ENCODE measurements at places on chromosomes 4 and X.

GRCh38 chrX:120287513-120288112, 23.6 kb downstream of the TMEM255A start:
- DNase-seq, result no peak

DNA sequence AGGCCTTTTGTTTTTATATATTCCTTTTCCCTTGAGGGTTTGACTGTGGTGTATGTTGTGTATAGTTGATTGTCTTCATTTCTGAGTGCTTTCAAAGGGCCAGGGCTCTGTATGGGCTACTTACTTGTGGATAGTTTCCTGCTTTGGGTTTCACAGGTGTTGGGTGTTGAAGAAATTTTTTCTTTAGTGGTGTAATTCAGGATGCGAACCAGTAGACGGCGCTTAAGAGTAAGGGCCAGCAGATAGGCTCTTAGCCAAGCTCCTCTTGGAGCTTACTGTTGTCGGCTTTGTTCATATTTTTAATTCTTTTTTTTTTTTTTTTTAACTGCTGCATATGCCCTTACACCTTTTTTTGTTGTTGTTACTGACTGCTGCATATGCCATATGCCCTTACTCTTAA, 276.3 kb upstream of the GALNT7 start:
- DNase-seq, result no peak

DNA sequence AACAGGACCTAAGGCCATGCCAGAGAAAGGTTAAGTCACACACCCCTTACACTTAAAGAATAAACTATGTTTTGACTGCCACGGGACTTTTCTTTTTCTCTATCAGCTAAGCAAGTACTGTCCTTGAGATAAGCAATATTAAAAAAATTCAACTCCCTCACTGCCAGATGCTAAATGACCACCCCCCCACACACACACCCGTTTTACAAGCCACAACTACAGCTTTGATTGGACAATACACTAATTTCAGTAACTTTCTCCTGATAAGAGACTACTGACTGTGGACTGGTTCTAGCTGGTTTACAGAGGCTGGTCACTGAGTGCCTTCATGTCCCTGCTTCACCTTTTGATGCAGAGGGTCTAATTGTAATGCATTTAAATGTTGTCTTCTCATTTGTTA, 63.9 kb upstream of the HOPX start:
- no peak for DNase-seq

- DNase-seq, result no peak
These were observed 427.1 kb upstream of the FAM47C start for GRCh38 chrX:36581030-36581429.

GRCh38 chr4:3781997-3782930, 16.1 kb downstream of the ADRA2C start:
- no peak for DNase-seq

GRCh38 chr4:115769396-115769795, 656.0 kb upstream of the NDST4 start:
- no peak for DNase-seq

DNA sequence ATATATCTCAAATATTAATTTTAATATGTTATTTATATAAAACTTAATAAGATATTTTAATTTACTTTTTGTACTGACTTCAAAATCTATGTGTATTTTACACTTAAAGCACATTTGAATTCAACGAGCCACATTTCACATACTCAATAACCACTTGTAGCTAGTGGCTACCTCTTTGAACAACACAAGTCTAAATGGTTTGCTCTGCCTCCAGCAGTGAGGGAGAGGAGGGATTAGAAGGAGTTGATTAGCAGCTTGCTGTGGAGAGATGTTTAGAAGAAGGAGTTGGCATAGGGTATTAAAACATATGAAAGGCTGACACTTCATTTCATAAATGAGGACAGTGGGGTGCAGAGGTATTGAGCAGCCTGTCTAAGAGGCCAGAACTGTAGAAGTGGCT, 124.0 kb downstream of the ARHGAP24 start:
- no peak for DNase-seq

DNA sequence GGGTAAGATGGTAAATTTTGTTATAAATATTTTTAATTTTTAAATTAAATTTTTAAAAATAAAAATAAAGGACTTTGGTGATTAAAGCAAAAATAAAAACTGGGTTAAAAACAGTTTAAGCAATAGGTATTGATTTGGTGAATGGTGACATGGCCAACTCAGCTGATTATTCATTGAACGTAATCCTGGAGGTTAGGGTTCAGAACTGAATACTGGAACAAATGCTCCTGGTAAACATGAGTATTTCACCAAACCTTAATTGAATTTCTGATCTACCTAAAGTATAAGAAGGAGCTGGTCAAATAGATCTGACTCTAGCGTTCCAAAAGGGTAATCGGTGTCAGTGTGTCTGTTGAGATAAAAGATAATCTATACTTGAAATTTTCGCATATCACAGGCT, 141.8 kb downstream of the SHROOM3 start:
- DNase-seq, result no peak

DNA sequence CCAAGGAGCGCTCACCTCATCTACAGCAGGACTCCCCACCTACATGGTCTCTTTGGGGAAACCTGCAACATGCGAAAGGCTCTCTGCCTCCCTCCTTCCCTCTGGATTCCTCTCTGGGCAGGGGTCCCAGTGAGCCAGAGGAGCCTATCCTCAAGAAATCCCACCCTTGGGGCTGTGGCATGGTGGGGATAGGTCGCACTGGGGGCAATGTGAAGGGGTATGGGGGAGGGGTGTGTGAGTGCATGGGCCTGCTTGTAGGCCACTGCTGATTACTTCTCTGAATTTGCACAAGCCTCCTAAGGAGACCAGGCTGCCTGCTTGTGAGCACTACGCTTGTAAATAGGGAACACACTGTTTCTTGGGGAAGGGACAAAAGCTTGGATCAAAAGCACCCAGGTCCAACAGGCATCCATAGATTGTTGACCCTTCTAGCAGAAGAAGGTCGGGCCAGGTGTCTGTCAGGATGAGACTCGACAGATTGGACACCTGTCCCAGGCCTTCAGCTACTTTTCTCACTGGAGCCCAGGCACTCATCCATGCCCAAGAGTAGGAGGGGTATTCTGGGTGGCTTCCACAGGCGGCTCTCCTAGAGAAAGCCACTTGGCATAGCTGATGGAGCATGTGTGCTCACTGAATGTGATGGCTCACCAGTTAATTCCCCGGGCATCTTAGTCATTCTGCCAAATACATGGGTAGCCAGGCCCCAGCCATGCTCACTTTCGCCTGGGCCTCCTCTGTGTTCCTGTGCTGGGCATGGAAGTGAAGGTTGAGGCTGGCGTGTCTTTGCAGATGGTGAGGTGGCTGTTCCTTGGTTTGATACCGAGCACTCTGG, 75.0 kb downstream of the NBDY start:
- DNase-seq, result no peak

GRCh38 chr4:174324725-174325124, 41.0 kb downstream of the CEP44 start:
- no peak for DNase-seq

DNA sequence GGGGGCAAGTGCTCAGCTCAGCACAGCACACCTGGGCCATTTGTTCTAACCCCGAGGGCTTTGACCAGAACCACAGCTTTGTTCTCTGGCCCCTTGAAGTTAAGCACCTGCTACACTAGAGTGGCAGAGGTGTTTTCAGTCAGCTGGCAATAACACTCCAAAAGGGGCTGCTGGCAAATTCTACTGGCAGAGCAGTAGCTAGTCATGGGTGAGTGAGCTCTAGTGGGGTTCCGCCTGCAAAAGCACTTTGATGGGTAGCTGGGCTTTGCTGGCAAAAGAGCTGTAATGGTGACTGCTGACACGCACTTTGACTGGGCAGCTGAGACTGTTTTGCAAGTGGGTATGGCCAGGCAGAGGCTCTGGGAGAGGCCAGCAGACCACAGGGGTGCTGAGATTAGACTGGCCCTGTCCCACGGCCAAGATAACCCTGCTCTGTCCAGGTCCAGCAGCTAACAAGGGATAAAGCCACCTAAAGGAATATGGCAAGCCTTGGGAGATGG, 65.2 kb upstream of the TENT5D start:
- no peak for DNase-seq

- no peak for DNase-seq
These were observed 51.4 kb downstream of the RAB40A start for GRCh38 chrX:103467887-103468286.

- DNase-seq, result no peak
These were observed 8.9 kb upstream of the TMEM165 start for GRCh38 chr4:55386840-55387239.

GRCh38 chrX:97096385-97096784, 212.7 kb downstream of the RPA4 start:
- no peak for DNase-seq

GRCh38 chr4:61630548-61630947, 430.4 kb downstream of the ADGRL3 start:
- DNase-seq, result no peak

DNA sequence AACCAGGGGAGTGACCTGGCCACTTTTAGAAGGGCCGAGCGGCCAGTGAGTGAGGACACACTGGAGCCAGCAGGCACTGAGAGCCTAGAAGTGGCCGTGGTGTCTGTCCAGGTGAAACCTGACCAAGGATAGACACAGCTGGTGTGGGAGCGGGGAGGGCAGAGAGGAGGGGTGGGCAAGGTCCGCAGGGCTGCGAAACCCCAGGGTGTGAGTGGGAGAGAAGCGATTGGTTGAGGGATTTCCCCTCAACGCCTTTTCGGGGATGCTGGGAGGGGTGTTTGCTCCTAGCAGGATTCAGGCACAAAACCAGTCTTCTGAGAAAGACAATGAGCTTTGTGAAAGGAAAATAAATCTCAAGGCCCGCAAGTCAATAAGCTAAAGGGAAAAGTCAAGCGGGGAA, 33.2 kb upstream of the ARSD start:
- DNase-seq, result no peak

- DNase-seq, result no peak
These were observed 30.7 kb upstream of the HPGD start for GRCh38 chr4:174553031-174553430.

DNA sequence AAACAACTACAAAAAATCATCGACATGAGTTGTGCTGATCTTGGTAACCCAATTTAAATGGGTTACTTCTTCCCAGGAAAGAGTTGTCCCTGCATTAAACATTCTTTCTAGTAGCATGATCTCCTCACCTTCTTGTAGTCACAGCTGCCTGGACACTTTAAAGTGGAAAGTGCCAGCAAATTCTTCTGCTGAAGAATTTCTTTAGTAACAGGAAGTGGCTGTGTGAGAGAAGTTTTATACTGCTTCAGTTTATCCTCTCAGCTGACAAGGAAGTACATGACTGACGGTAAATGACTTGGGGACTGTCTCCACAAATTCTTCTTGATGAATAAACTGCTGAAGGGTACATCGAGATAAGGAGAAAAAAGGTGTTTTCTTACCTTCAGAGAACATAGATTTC, 18.2 kb upstream of the TNIP3 start:
- DNase-seq, result no peak

DNA sequence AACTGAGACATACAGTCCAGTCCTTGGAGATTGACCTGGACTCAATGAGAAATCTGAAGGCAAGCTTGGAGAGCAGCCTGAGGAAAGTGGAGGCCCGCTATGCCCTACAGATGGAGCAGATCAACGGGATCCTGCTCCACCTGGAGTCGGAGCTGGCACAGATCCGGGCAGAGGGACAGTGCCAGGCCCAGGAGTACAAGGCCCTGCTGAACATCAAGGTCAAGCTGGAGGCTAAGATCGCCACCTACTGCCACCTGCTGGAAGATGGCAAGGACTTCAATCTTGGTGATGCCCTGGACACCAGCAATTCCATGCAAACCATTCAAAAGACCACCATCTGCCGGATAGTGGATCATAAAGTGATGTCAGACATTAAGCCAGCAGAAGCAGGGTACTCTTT, 20.4 kb upstream of the FRMPD3 start:
- peak; percentile 7 for DNase-seq

DNA sequence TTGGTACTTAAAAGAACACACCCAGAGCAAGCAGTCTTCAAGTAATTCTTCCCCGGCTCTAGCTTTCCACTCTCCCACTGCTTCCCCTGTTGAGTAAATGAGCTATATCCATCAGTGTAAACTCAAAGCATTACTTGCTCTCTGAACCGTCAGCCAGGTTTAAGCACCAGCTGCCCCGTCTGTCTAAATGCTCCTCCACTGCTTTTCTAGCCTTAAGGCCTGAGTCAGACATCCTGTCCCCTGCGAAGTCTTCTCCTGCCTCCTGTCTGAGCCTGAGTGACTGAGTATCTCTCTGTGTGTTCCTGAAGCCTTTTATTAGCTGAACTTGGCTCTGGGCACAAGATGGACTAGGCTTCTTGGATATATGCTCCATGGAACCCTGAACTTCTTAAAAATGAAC, 205.1 kb downstream of the STK32B start:
- DNase-seq, result no peak

DNA sequence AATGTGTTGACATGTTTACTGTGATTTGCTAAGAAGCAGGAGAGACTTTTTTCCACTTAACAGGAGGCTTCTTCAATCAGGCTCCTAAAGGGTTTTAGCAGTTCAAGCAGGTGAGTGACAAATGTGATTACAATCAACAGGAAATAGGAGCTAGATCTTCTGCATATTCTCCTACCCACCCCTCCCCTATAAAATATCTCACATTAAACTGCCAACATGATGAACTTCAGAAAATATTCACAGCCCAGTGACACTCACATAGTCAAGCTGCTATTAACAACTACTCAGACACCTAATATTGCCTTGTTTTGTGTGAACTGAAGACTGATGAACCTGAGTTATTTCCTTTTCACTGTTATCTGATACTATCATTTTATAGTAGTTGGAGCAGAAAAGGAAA, 55.9 kb upstream of the ANTXR2 start:
- DNase-seq, result no peak

- DNase-seq, result no peak
These were observed 214.2 kb downstream of the RELL1 start for GRCh38 chr4:37471971-37472370.

DNA sequence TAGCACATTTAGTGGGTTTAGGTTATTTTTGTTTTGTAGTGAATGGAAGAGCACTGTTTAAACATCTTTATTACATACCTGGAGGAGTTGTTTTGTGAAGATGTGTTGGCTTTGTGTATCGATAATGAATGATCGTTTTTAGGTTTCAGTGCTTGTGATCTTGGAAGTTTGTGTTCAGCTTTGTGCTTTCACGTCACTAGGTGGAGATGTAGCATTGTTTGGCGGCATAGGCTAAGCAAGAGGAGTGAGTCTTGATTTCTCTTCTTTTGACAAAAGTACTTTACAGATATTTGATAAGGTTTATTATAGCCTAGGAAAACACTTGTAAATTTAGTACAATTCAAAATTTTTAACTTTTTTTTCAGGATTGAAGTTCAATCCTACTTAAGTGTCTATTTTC, 50.4 kb downstream of the PDK3 start:
- DNase-seq, result no peak

Measured in NCI-H748 treated with DMSO at 0.1 percent for 48 hours (cell line).